Hepatocyte (in vitro differentiated cells): ENCODE measurements at places on chromosomes 6 and 20. TPM values are rescaled to one million over a fixed set of nuclear protein-coding genes. Genes with fewer than 3 reads are reported as not detected.

ESR1 gene
- total RNA-seq, result 0.07 and 0.08 TPM in 2 replicates

CTCFL gene
- total RNA-seq, result 0.12 TPM in 1 of 2 replicates, not detected in the other

HLA-DQB2 gene
- not detected in 2 replicates for total RNA-seq

TRIM15 gene
- total RNA-seq, result 2.6 and 3.6 TPM in 2 replicates

ALDH8A1 gene
- total RNA-seq, result 9.9 and 11.0 TPM in 2 replicates

SYTL3 gene
- 1.4 and 1.7 TPM in 2 replicates for total RNA-seq

RBBP8NL gene
- 4.1 and 5.7 TPM in 2 replicates for total RNA-seq

LST1 gene
- not detected in 2 replicates for total RNA-seq

HLA-DQA1 gene
- total RNA-seq, result not detected in 2 replicates

RSPO3 gene
- 1.9 and 4.8 TPM in 2 replicates for total RNA-seq

CNR1 gene
- total RNA-seq, result 4.4 and 5.2 TPM in 2 replicates

SLC22A2 gene
- total RNA-seq, result 0.43 and 1.2 TPM in 2 replicates

GRCh38 chr20:58668901-58669286 is 17.8 kb downstream of the STX16 start:
- no peaks in the 10 kb centered on the region for H3K27me3 ChIP-seq
- DNase-seq, result no peak
- no peaks in the 10 kb centered on the region for H3K36me3 ChIP-seq
- H3K27ac ChIP-seq, result no peak overlapping the region
- H3K4me3 ChIP-seq, result no peak overlapping the region

DNA sequence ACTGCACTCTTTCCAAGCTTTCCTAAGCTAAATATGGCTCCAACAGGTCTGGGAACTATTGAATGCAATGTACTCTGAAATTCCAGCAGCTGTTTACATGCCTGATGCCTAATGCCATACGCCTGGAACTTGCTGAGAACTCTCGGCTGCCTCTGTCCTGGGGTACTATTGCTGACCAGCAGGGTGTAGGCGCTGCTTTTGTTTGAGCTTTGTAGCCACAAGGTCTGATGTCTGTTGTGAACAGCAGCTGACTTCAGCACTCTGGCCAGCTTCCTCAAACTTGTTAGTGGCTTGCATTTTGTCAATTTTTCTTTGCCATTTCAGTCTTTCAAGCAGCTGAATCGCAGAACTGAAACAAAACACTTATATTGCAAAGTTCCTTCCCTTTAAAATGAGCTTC is 26.7 kb downstream of the SAYSD1 start:
- no peaks in the 10 kb centered on the region for H3K36me3 ChIP-seq
- no peak overlapping the region for H3K27ac ChIP-seq
- H3K4me3 ChIP-seq, result no peak overlapping the region
- peaks cover 8% of the 10 kb centered on the region for H3K27me3 ChIP-seq
- DNase-seq, result peak; percentile 85

- no peak overlapping the region for H3K27ac ChIP-seq
- H3K36me3 ChIP-seq, result no peaks in the 10 kb centered on the region
- no peaks in the 10 kb centered on the region for H3K4me1 ChIP-seq
- no peak overlapping the region for H3K4me3 ChIP-seq
- DNase-seq, result peak; percentile 35
Measured at GRCh38 chr20:62685781-62686555, 22.7 kb upstream of the NTSR1 start.

DNA sequence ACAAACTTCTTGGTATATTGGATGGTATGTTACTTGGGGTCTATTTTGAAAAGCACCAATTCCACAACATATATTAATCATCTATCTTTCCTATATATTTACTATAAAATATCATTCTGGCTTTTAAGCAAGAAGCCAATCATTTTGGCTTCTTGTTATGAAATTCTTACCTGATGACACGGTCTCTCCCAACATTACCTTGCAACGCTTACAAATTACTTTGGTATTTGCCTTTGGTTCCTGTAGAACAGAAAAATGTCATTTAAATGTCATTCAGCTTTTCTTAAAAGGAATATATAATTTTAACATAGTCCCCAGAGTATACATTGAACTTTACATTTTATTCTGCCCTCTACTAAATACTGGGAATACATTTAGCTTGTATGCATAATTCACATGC is 27.4 kb downstream of the UBE3D start:
- H3K36me3 ChIP-seq, result no peaks in the 10 kb centered on the region
- no peak for DNase-seq
- H3K27ac ChIP-seq, result no peak overlapping the region
- no peaks in the 10 kb centered on the region for H3K27me3 ChIP-seq
- H3K4me1 ChIP-seq, result no peaks in the 10 kb centered on the region

GRCh38 chr6:90907931-90908655 is 321.2 kb upstream of the MAP3K7 start:
- no peak for DNase-seq
- no peak overlapping the region for H3K27ac ChIP-seq
- no peak overlapping the region for H3K4me3 ChIP-seq
- H3K4me1 ChIP-seq, result peaks cover 8% of the 10 kb centered on the region
- H3K36me3 ChIP-seq, result no peaks in the 10 kb centered on the region
- H3K27me3 ChIP-seq, result no peaks in the 10 kb centered on the region

DNA sequence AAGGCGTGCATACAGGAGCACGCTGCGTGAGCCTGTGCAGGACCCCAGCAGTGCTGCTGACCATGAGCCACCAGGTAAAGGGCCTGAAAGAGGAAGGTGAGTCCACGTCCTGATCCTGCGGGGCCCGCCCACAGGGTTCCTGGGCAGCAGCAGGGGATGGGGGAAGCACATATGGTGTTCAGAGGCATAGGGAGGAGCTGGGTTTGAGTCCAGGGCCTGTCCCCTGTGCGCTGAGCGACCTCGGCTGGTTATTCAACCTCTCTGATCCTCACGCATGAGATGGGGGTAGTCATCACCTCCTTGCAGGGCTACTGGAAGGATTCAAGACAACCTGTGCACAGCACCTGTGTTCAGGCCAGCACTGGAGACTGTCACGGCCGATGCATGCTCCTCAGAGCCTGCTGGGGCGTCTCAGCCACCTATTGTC is at the start of gene TMC2:
TSS of gene TMC2 (plus strand) at position 14 of the 427 bp plus-strand sequence. CDS start at position 63, 49 bp downstream.
- no peak for DNase-seq
- no peaks in the 10 kb centered on the region for H3K4me1 ChIP-seq
- H3K27me3 ChIP-seq, result no peaks in the 10 kb centered on the region
- no peak within 1 kb of the TSS for H3K27ac ChIP-seq

DNA sequence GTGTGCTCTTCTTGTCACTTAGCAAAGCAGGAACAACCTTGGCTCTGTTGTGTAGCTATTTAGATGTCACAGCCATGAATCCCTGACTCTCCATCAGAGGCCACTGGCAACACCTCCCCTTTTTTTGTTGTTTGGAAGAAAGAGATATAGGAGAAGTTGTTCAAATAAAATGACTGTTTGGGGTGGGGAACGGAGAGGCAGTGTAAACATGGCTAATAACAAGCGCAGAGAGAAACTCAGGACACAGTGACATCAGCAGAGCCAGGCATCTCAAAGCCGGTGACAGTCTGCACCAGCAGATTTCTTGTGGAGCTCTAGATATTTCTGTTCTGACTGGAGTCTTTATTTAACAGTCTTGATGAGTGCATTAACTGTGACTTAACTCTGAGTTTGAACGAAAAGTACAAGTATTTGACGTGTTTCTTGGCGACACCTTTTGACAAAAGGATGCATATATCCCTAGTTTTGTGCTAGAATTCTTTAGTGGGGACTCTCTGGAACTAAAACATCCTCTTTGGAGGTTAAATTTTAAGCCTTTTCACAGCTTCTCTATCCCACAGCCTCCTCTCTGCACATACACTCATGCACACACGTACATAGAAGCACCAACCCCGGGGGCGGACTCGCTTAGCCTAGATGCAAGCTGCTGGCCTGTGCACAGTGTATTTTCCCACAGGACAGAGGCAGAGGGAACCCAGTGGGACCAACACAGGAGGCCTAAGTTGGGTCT is 53.8 kb downstream of the ADAT2 start:
- H3K36me3 ChIP-seq, result no peaks in the 10 kb centered on the region
- peaks cover 19% of the 10 kb centered on the region for H3K4me1 ChIP-seq
- DNase-seq, result peak; percentile 24
- no peak overlapping the region for H3K4me3 ChIP-seq

GRCh38 chr6:120378582-120379220 is 955.6 kb downstream of the TBC1D32 start:
- no peaks in the 10 kb centered on the region for H3K4me1 ChIP-seq
- DNase-seq, result peak; percentile 52
- no peaks in the 10 kb centered on the region for H3K27me3 ChIP-seq
- H3K27ac ChIP-seq, result no peak overlapping the region
- no peaks in the 10 kb centered on the region for H3K36me3 ChIP-seq

DNA sequence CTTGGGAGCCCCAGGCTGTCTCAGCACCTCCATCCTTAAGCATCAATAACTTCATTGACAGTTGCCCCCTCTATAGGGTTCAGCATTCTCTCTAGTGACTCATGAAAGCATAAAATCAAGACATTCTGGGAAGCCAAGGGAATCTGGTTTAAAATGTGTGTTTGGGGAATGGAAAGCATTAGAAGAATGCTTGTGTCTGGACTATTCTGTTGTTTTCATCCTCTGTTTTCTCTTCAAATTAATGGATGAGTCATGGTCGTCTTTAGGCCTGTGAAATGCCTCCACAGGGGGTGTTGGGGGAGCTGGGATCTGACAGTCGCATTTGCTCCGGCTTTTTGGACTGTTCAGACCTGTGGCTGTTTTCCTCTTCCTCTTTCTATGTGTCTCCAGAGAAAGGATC is 279.7 kb downstream of the CDC5L start:
- no peak for DNase-seq
- no peaks in the 10 kb centered on the region for H3K36me3 ChIP-seq
- no peak overlapping the region for H3K4me3 ChIP-seq
- H3K27ac ChIP-seq, result no peak overlapping the region
- H3K4me1 ChIP-seq, result peaks cover 15% of the 10 kb centered on the region
- no peaks in the 10 kb centered on the region for H3K27me3 ChIP-seq

DNA sequence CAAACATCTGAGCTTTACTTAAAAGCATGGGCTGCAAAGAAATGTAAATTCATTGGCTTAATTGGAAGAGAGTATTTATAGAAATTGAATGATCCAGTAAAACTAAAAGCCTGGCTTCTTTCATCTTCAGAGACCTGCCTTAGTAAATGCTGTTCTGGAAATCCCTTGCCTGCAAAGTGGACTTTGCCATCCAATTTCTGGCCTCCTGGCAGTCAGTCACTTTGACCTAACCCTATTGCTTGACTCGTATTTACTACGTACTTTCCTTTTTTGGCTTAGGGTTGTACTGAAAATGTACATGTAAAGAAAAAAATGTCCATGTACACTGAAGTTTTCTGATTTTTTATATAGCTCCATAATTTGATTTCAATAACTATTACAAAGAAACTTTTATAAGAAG is 47.1 kb downstream of the E2F3 start:
- no peaks in the 10 kb centered on the region for H3K36me3 ChIP-seq
- peaks cover 15% of the 10 kb centered on the region for H3K4me1 ChIP-seq
- H3K27ac ChIP-seq, result no peak overlapping the region
- no peaks in the 10 kb centered on the region for H3K27me3 ChIP-seq
- peak; percentile 19 for DNase-seq
- no peak overlapping the region for H3K4me3 ChIP-seq

- DNase-seq, result no peak
- no peaks in the 10 kb centered on the region for H3K36me3 ChIP-seq
Measured at GRCh38 chr6:4666886-4667513, 109.2 kb upstream of the CDYL start.

- H3K4me3 ChIP-seq, result no peak overlapping the region
- no peak overlapping the region for H3K27ac ChIP-seq
- no peaks in the 10 kb centered on the region for H3K36me3 ChIP-seq
- no peak for DNase-seq
Measured at GRCh38 chr6:161546632-161547031, 272.8 kb upstream of the AGPAT4 start.

GRCh38 chr20:270517-270916 is 13.0 kb downstream of the DEFB132 start:
- no peaks in the 10 kb centered on the region for H3K4me1 ChIP-seq
- DNase-seq, result no peak
- H3K27me3 ChIP-seq, result no peaks in the 10 kb centered on the region
- no peak overlapping the region for H3K27ac ChIP-seq
- no peaks in the 10 kb centered on the region for H3K36me3 ChIP-seq
- no peak overlapping the region for H3K4me3 ChIP-seq

DNA sequence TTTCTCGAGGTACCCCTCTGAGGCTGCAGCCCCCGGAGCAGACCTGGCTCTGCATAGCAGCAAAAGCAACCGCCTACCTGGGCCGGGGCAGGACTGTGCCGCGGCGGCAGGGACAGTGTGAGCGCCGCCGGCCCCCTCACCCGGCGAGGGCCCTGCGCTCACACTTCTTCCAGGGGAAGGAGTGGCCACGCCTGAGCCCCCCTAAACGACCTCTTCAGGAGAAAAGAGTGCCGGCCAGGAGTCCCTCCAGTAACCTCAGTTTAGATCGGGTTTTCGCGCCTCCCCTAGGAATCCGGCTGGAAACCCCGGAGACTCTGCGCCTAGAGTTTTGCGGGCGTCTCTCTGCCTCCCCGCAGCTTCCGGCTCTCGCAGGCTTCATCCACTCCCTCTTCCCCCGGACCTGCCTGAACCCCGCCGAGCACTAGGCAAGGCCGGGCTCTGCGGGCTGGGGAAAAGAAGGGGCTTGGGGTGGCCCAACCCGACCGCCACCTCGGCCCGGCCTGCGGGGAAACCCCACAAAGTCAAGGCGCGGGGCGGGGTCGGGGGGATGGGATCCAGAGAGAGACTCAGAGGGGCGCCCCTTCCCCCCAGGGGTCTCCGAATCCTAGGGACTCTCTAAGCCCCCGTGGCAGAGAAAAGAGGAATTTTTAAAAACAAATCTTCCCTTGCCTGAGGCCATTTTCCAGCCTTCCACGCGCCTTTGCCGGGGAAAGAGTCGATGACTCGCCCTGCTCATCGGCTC is 558 bp downstream of the LINC00237 start:
- no peak overlapping the region for H3K27ac ChIP-seq
- H3K36me3 ChIP-seq, result no peaks in the 10 kb centered on the region
- peaks cover 24% of the 10 kb centered on the region for H3K4me1 ChIP-seq
- H3K4me3 ChIP-seq, result no peak overlapping the region
- H3K27me3 ChIP-seq, result peaks cover 96% of the 10 kb centered on the region

- H3K27ac ChIP-seq, result peak overlapping the region; percentile 2
- H3K4me3 ChIP-seq, result no peak overlapping the region
- peaks cover 6% of the 10 kb centered on the region for H3K4me1 ChIP-seq
- H3K36me3 ChIP-seq, result no peaks in the 10 kb centered on the region
Measured at GRCh38 chr6:148523551-148523950, 180.9 kb downstream of the SASH1 start.

DNA sequence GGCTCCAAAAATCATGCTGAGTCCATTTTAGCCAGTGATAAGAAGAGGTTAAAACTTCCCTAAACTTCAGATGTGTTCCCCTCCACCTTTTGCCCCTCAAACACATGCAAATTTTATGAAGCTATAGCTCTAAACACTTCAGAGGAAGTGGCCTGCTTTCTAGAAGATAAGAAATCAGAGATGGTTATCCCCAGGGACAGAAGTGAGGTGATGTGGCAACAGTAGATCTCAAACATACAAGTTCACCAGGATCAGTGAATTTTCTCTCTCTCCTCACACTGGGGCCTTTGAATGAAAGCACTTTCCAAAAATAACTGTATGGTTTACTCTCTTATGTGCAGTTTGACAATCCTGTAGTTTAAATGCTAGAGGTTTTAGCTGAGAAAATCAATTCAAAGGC is 332.0 kb downstream of the BTBD9 start:
- no peaks in the 10 kb centered on the region for H3K36me3 ChIP-seq
- no peak overlapping the region for H3K4me3 ChIP-seq
- no peaks in the 10 kb centered on the region for H3K27me3 ChIP-seq
- no peak for DNase-seq
- no peaks in the 10 kb centered on the region for H3K4me1 ChIP-seq
